ENCODE measurements at places on chromosomes 5 and 9.

- no peak for DNase-seq
Measured at GRCh38 chr9:17669206-17669605, 90.3 kb downstream of the SH3GL2 start.

- no peak for DNase-seq
Measured at GRCh38 chr9:84072621-84073180, 92.1 kb downstream of the RMI1 start.

DNA sequence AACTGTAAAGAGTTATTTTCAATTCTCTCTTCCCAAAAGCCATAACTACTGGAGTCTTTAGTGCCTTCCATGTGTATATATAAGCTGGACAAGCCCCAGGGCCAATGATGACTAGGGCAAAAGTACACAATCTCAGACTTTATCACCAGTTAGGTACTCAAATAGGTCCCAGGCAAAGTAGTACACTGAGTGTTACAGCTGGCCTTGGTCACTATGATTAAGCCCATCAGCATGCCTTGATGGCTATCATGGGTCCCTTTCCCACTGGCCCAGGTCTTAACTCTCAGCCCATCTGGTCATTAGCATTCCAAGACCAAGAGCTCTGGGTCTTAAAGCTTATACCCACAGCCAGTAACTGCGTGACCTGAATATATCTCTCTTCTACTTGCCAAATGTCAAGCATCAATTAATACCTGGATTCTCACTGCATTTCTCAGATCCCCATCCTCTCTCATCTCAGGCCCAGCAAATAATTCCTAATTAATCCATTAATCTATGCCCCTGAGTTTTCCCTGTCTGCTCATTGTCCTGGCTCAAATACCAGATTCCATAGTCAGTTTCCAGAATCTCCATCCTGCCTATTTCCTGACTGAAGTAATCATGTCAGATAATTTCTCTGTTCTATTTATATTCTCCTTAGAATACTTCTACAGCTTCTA, 62.3 kb downstream of the NR6A1 start:
- no peak for DNase-seq

DNA sequence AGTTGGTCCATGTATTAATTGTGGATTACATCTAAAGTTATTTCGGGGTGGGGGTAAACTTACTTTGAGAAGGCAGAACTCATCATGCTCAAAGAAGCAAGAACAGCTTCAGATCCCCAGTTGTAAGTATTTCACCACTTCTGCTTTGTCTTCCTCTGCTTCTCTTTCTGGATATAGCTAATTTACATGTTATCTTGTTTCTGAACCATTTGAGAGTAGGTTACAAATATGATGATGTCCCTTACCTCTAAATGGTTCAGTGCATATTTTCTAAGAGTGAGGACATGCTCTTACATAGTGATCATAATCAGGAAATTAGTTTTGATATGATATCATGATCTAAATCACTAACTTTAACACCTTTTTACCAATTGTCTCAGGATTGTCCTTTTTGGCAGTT, 11.9 kb downstream of the TRIO start:
- DNase-seq, result no peak

DNA sequence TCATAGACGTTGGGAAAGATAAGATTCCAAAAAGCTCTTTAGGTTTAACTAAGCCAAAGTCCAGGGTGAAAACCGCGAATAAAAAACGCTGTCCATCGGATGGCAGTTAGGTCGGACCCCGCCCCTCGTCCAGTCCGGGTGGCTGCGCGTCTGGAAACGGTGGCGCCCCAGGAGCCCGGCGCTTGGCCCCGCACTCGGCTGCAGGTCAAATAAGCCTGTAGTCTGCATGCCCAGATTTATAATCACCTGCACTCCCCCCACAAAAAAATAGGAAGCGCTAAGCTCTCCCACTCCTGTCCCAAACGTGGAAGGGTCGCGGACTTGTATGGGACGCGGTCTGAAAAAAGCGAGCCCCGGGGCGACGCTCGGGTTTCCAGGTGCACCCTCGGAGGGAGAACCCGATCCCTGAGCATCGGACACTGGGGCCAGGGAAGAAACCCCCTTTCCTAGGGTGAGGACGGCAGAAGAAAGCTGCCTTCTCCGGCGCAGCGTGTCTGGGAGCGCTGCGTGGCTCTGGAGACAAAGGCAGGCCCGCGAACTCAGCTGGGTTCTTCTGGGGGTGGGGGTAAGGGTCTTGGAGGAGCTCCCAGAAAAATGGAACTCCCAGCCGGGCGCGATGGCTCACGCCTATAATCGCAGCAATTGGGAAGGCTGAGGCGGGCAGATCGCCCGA, 923 bp upstream of the ZBTB5 start:
- DNase-seq, result no peak

- no peak for DNase-seq
Measured at GRCh38 chr5:116772806-116773205, 198.2 kb upstream of the SEMA6A start.
